Stimulated activated CD4-positive, alpha-beta T cell treated with anti-CD3 and anti-CD28 coated beads, Interleukin-4, amount 100 ng/mL, for 4 hours (primary cell): ENCODE measurements at places on chromosomes 2 and 18.

GRCh38 chr2:160270571-160271113 lies 70.6 kb upstream of the ITGB6 start:
- DNase-seq, result no peak

DNA sequence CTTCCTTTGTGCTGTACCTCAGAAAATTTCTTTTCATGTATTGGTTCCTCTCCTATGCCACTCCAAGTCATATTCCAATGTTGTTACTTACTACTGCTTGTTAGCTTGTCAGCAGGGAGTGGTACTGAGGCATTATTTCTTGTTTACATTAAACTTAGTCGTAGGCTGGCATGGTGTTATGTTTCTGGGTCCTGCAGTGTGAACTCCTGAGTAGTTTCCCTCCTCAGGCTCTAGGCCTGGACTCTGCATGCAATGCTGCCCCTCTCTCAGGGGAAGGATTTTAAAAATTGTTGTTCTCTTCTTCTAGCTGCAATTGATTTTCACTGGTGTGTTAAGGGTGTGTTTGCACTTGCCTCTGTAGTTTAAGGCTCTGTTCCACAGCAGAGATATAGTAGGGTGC lies 671.6 kb downstream of the PLCL1 start:
- DNase-seq, result no peak

DNA sequence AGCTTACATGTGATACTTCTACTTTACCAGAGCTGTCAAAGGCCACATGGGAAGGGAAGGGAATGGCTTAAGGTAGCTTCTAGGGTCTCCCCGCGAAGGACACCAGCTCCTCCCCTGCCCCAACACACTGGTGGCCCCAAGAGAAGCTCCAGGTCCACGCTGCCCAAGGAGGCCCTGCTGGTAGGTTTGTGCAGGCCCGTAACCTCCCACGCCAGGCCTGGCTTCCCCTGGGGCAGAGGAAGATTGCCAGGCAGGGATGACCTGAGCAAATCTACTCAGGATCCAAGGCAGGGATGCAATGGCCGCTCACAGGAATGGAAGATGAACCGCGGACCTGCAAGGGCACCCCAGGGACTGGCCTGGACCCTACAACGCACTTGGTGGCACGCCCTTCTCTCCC lies 205.1 kb downstream of the MGAT5 start:
- no peak for DNase-seq

GRCh38 chr2:26243470-26244308 lies 743 bp downstream of the HADHA start:
- DNase-seq, result no peak
